ENCODE measurements at places on chromosomes 4 and X. TPM values are rescaled to one million over a fixed set of nuclear protein-coding genes. Genes with fewer than 3 reads are reported as not detected.
A peak's percentile ranks its signal among the peaks of the same experiment; 100 is the strongest.

GRCh38 chr4:128241425-128241913 lies 46.1 kb downstream of the PGRMC2 start:
- H3K27me3 ChIP-seq: peaks cover 4% of the 10 kb centered on the region
- peak overlapping the region; percentile 78 for H3K27ac ChIP-seq
- H3K36me3 ChIP-seq: peaks cover 24% of the 10 kb centered on the region
- DNase-seq: no peak
- H3K4me1 ChIP-seq: peaks cover 10% of the 10 kb centered on the region
- no peak overlapping the region for H3K4me3 ChIP-seq

The GLRA3 gene
- total RNA-seq: not detected

- no peaks in the 10 kb centered on the region for H3K36me3 ChIP-seq
- no peak overlapping the region for H3K27ac ChIP-seq
- no peaks in the 10 kb centered on the region for H3K27me3 ChIP-seq
- no peak for DNase-seq
Measured at GRCh38 chrX:43940816-43941474, 32.2 kb downstream of the NDP start.

The HADH gene
- total RNA-seq: 10.8 TPM

The MAGEA8 gene
- total RNA-seq: not detected

The MAGEC1 gene
- total RNA-seq: not detected

GRCh38 chr4:98586962-98587354 lies 71.5 kb downstream of the TSPAN5 start:
- no peaks in the 10 kb centered on the region for H3K27me3 ChIP-seq
- no peak overlapping the region for H3K27ac ChIP-seq
- no peak overlapping the region for H3K4me3 ChIP-seq

DNA sequence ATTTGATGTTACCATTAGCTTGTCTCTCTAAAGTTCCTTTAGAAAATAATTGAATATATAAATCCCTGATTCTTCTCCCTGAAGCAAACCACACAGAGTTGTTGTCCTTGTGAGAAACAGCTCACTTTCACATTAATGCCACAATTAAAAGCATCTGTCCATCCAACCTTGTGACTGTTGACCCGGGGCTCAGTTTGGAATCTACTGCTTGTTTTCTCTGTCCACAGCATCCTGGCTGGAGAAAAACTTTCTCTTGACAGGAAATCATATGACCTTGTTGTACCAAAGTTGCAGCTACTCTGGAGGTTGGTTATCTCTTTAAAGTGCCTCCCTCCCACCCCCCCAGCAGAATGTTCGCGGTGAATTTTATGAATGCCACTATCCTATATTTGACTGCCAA lies 3.1 kb downstream of the PRKG2 start:
- no peak overlapping the region for H3K27ac ChIP-seq
- peaks cover 16% of the 10 kb centered on the region for H3K27me3 ChIP-seq
- DNase-seq: no peak
- H3K4me3 ChIP-seq: peak overlapping the region; percentile 32
- peaks cover 10% of the 10 kb centered on the region for H3K36me3 ChIP-seq

The CXCL9 gene
- not detected for total RNA-seq

DNA sequence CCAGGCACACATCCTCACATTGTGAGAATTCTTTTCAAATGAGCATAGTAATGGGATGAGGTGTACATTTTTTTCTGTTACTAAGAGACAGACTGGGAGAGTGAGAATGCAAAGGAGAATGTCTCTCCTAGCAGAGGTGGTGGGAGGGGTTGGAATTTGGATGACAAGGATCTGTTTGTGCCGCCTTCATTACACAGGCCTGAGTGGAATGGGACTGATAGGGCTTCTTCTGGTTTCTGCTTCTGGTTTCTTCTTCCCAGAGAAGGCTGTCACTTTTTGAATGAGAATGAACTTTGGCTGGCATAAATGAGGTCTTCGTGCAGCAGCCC lies 55.4 kb downstream of the C4orf51 start:
- peaks cover 15% of the 10 kb centered on the region for H3K4me1 ChIP-seq
- H3K4me3 ChIP-seq: no peak overlapping the region
- H3K27me3 ChIP-seq: peaks cover 2% of the 10 kb centered on the region
- DNase-seq: no peak
- no peaks in the 10 kb centered on the region for H3K36me3 ChIP-seq
- H3K27ac ChIP-seq: no peak overlapping the region

GRCh38 chr4:147879676-147880075 lies 147.8 kb downstream of the ARHGAP10 start:
- H3K4me1 ChIP-seq: no peaks in the 10 kb centered on the region
- H3K27me3 ChIP-seq: no peaks in the 10 kb centered on the region
- H3K36me3 ChIP-seq: peaks cover 8% of the 10 kb centered on the region
- no peak overlapping the region for H3K27ac ChIP-seq

The TBX22 gene
- not detected for total RNA-seq

Measured in glutamatergic neuron (in vitro differentiated cells).